ENCODE measurements at places on chromosomes 7 and 10. TPM values are rescaled to one million over a fixed set of nuclear protein-coding genes. Genes with fewer than 3 reads are reported as not detected.

DNA sequence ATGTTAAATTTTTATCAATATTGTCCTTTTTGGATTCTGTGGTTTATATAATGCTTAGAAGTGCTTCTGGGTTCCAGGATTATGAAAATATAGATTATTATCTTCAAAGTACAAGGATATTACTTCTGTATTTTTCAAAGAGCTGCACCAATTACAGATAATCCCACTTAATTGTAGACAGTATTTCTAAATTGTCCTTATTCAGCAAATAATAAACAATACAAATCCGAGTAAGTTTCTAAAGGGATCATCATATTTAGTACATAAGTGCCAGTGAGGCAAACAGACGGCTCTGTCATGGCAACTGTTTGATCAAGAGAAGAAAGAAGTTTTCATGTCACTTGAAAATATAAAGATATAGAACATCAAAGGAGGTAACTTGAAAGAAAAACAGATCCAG, 19.2 kb downstream of the ANKMY2 start:
- H3K4me1 ChIP-seq = no peaks in the 10 kb centered on the region
- H3K4me3 ChIP-seq = no peak overlapping the region
- H3K27me3 ChIP-seq = no peaks in the 10 kb centered on the region
- H3K27ac ChIP-seq = no peak overlapping the region
- peaks cover 14% of the 10 kb centered on the region for H3K36me3 ChIP-seq

GRCh38 chr10:64041989-64042490, 520.8 kb downstream of the REEP3 start:
- no peak for DNase-seq
- H3K27me3 ChIP-seq = no peaks in the 10 kb centered on the region
- H3K27ac ChIP-seq = no peak overlapping the region
- H3K4me3 ChIP-seq = no peak overlapping the region

GRCh38 chr7:48102530-48102929, 13.5 kb downstream of the UPP1 start:
- no peak overlapping the region for H3K4me3 ChIP-seq
- no peak for DNase-seq
- H3K4me1 ChIP-seq = no peaks in the 10 kb centered on the region
- no peaks in the 10 kb centered on the region for H3K27me3 ChIP-seq
- no peaks in the 10 kb centered on the region for H3K36me3 ChIP-seq

DNA sequence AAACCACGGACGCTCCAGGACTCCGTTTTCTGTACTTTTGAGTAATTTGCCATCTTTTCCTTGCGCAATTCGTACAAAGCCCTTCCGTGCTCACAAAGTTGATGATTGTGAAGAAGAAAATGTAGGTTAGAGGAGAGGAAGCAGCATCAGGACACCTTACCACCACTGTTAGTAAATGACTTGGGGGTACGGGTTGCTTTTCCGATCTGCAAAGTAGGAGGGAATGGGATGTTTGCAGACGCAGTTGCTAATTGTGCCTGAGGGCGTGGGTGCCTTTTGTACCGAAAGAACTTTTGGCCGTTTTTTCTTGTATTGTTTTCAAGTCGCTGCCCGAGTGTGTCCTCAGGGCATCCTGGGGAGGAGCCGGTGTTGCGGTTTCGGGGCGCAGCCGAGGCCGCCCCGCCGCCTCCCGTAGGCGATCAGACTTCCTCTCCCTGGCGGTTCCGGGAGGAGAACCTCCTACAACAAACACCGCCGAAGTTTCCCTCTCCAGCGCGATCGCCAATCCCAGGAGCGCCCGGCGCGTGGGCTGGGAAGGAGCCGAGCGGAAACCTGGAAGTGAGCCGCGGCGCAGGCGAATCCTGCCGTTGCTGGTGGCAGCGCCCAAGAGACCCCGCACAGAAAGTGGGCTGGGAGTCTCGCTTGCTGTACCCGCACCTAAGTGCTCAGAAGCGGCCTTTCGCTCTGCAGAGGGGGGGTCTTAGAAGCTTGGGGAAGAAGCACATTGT, 1.0 kb downstream of the PRR15 start:
- DNase-seq = peak; percentile 51
- no peaks in the 10 kb centered on the region for H3K27me3 ChIP-seq
- H3K4me1 ChIP-seq = no peaks in the 10 kb centered on the region
- peak overlapping the region; percentile 57 for H3K4me3 ChIP-seq
- H3K36me3 ChIP-seq = no peaks in the 10 kb centered on the region
- no peak overlapping the region for H3K27ac ChIP-seq

- no peaks in the 10 kb centered on the region for H3K27me3 ChIP-seq
- peak overlapping the region; percentile 97 for H3K4me3 ChIP-seq
- peaks cover 8% of the 10 kb centered on the region for H3K4me1 ChIP-seq
- peaks cover 20% of the 10 kb centered on the region for H3K36me3 ChIP-seq
- peak overlapping the region; percentile 37 for H3K27ac ChIP-seq
- no peak for DNase-seq
Observed at GRCh38 chr7:98879979-98880315, 1.6 kb downstream of the TRRAP start.

DNA sequence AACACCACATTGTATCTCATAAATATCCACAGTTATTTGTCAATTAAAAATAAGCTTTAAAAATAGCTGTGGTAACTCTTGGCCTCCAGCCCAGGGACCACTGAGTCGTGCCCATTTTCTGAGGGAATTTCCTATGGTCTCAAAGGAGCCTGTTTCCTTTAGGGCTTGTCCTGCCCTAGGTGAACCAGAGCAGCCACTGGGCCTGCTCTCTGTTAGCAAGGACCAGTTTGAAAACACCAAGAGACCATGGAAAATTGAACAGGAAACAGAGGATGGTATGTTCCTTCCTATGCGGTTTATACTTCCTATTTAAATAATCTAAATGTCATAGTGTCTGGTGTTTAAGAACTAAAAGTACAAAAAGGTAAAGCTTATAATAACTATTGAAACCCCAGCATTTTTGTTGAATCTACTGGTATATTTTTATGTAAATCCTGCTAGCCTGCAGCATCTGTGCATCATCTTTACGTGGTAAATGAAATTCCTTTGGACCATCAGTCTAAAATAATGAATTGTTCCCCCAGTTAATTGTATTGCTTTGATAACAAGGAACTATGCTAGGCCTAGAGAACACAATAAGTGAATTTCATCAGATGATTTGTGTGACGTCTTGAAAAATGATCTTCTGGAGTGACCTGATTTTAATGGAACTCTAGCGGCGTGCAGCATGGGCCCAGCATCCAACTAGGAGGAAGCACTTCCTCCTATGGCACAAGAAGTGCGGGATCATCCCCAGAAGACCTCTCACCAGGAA, 333.7 kb downstream of the GFRA1 start:
- no peak overlapping the region for H3K27ac ChIP-seq
- H3K27me3 ChIP-seq = no peaks in the 10 kb centered on the region
- DNase-seq = no peak
- no peaks in the 10 kb centered on the region for H3K36me3 ChIP-seq

- no peaks in the 10 kb centered on the region for H3K27me3 ChIP-seq
- no peaks in the 10 kb centered on the region for H3K36me3 ChIP-seq
- DNase-seq = no peak
- H3K4me3 ChIP-seq = no peak overlapping the region
- no peaks in the 10 kb centered on the region for H3K4me1 ChIP-seq
Observed at GRCh38 chr10:114498413-114499111, 94.3 kb upstream of the AFAP1L2 start.

- no peak overlapping the region for H3K27ac ChIP-seq
- DNase-seq = no peak
- no peaks in the 10 kb centered on the region for H3K36me3 ChIP-seq
- H3K27me3 ChIP-seq = no peaks in the 10 kb centered on the region
- H3K4me1 ChIP-seq = no peaks in the 10 kb centered on the region
Observed at GRCh38 chr10:65130162-65130758, 1609.1 kb downstream of the REEP3 start.

DNA sequence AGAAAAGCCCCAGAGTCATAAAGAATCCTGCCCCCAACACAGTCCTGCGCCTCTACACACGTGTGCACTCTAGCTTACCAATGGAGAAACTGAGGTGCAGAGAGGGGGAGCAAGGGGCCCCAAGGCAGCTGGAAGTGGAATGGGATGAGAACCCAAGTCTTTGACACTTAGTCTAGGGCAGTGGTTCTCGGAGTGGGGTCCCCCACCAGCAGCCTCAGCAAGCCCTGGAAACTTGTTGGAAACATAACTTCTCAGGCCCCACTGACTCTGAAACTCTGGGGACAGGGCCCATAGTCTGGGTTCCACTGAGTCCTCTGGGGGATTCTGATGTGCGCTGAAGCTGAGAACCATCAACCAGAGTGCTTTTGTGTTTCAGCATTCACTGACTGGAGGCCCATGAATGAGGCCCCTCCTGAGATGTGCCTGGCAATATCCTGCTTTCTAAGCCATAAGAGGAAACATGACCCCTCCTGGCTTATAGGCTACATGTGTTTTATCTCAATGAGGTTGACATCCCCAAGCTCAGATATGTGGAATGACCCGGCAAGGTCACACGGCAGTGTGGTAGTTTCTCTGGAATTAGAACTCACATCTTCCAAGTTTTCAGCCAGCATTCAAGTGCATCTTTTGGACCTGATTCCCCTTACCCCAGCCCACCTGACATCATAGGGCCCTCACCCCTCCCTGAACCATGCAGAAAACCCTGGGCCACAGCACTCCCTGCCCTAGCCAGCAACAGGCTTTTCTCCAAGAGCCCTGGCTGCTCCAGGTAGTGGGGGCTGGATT, 147.3 kb upstream of the PCBD1 start:
- H3K4me3 ChIP-seq = no peak overlapping the region
- H3K27me3 ChIP-seq = no peaks in the 10 kb centered on the region
- no peaks in the 10 kb centered on the region for H3K4me1 ChIP-seq
- no peak overlapping the region for H3K27ac ChIP-seq
- no peaks in the 10 kb centered on the region for H3K36me3 ChIP-seq

- H3K27ac ChIP-seq = no peak overlapping the region
- DNase-seq = no peak
- H3K4me3 ChIP-seq = no peak overlapping the region
- H3K27me3 ChIP-seq = no peaks in the 10 kb centered on the region
- no peaks in the 10 kb centered on the region for H3K36me3 ChIP-seq
- H3K4me1 ChIP-seq = peaks cover 6% of the 10 kb centered on the region
Observed at GRCh38 chr10:99435986-99436638, 5.7 kb upstream of the GOT1 start.

GRCh38 chr7:25305831-25306230, 77.5 kb upstream of the NPVF start:
- no peaks in the 10 kb centered on the region for H3K27me3 ChIP-seq
- DNase-seq = no peak
- H3K36me3 ChIP-seq = no peaks in the 10 kb centered on the region
- no peak overlapping the region for H3K4me3 ChIP-seq
- H3K27ac ChIP-seq = no peak overlapping the region

- H3K27ac ChIP-seq = no peak overlapping the region
- no peaks in the 10 kb centered on the region for H3K36me3 ChIP-seq
- H3K27me3 ChIP-seq = no peaks in the 10 kb centered on the region
- DNase-seq = no peak
- H3K4me3 ChIP-seq = no peak overlapping the region
Observed at GRCh38 chr7:88262562-88262961, 42.7 kb upstream of the SRI start.

DNA sequence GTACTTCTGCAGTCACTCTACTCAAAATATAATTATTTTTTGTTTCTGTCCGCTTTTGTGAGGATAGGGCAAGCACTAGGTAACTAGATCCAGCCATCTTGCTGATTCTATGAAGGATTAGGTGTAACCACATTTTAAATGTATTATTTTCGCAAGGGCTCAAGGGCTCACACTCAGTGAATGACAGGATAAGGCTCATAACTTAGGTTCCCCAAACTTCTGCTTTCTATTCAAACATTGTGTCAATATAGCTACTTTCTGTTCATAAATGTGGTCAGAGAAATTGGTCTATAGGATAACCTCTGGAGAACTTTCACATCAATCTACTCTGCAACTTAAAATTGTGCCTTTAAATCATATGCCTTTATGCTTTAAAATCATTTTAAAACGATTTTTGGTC, 1141.2 kb downstream of the SORCS1 start:
- no peak overlapping the region for H3K27ac ChIP-seq
- no peaks in the 10 kb centered on the region for H3K27me3 ChIP-seq
- no peak for DNase-seq
- H3K36me3 ChIP-seq = no peaks in the 10 kb centered on the region
- H3K4me3 ChIP-seq = no peak overlapping the region

DNA sequence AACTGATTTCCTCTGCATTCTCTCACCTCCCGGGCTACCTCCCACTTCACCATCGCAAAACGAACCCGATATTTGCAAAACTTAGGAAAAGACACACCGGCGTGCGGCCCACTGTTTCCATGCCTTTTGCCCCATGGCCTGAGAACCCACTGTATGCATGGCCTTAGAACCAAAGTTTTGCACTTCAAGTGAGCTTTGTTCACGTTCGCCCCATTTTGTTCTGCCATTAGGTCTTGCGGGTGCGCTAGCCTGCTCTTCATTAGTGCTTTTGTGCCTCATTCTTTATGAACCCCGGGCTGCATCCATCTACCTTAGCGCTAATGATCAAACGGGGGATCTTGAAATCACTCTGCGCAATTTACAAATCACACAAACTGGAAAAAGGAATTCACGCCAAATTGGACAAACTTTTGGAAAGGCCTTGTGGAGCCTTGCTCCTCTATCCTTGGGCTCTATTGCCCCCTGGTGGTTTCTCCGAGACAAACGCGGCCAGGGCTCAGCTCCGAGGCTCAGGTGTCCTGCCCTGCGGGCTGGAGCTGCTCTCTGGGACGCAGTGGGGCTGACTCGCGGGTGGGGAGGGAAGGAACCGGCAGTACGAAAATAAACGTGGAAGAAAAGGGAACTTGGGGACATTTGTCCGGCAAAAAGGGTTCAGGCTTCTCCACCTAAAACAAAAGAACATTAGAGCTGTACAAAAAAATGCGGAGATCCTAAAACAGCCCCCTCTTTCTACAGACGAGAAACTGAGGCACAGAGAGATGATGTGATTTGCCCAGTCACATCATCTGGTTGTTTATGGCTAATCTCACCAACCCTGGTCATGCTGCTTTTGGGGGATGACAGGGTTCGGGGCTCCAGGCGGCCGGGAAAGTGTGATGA, 300.4 kb upstream of the NFE2L3 start:
- no peaks in the 10 kb centered on the region for H3K36me3 ChIP-seq
- no peaks in the 10 kb centered on the region for H3K4me1 ChIP-seq
- no peak overlapping the region for H3K27ac ChIP-seq
- no peak overlapping the region for H3K4me3 ChIP-seq

DNA sequence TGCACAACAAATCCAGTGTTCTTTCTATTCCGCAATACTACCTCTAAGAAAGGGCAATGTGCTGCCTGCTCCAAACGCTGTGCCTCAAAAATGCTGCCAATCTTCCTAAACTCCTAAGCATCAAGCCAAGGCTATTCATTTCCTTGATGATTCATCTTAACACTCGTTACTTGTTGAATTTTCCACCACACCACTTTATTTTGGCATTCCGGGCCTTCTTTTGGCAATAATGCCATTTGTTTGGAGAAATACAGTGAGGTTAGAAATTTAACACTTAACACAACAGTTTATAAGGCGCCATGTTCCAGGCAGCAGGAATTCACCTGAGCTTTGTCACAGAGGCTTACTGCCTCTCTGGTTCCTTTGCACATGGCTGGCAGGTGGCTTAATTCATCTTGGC, 82.6 kb upstream of the ABCB5 start:
- H3K27me3 ChIP-seq = no peaks in the 10 kb centered on the region
- no peak overlapping the region for H3K4me3 ChIP-seq
- no peaks in the 10 kb centered on the region for H3K36me3 ChIP-seq
- no peak for DNase-seq
- H3K4me1 ChIP-seq = no peaks in the 10 kb centered on the region

Gene SUN3
- total RNA-seq = not detected

Gene TMEM229A
- total RNA-seq = not detected

Gene OGA
- 30.6 TPM for total RNA-seq

Gene KCP
- 0.46 TPM for total RNA-seq

Data from pancreas (tissue), 10 donors.